ENCODE measurements at places on chromosomes 5 and 9.

- DNase-seq = no peak
Observed at GRCh38 chr5:1771149-1772065, 28.2 kb downstream of the MRPL36 start.

DNA sequence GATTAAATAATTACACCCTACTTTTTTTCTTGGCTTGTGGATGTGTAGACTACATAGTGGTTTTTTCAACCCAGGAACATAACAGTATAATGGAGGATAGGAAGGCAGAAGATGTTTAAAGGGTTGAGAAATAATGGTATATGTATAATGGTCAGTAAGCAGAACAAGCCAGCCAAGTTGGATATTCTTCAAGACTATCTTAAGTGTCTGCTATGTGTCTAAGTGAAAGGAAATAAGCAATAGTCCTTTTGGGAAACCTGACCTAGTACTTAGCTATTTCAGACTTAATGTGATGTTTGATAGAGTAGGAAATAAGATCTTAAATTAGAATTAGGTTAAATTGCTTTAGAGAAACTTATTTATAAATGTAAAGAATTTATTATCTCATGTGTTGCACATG lies 85.7 kb downstream of the PTPDC1 start:
- no peak for DNase-seq

DNA sequence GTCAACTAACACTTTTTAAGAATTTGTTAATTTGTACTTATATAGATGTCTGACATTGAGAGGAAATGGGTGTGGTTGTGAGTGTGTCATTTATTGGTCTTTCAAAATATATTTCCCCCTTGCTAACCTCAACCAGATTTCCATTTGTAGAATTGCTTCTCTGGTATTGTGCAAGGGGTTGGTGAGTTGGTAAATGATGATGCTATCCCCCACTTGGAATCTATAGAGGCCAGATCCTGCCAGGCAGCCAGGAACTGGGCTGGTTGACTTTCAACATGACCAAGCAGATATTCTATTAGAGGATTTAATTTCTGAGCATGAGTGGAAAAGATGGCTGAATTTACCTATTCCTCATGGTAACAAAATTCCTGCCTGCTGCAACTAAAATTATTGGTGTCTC lies 306.6 kb upstream of the KIF2A start:
- no peak for DNase-seq

DNA sequence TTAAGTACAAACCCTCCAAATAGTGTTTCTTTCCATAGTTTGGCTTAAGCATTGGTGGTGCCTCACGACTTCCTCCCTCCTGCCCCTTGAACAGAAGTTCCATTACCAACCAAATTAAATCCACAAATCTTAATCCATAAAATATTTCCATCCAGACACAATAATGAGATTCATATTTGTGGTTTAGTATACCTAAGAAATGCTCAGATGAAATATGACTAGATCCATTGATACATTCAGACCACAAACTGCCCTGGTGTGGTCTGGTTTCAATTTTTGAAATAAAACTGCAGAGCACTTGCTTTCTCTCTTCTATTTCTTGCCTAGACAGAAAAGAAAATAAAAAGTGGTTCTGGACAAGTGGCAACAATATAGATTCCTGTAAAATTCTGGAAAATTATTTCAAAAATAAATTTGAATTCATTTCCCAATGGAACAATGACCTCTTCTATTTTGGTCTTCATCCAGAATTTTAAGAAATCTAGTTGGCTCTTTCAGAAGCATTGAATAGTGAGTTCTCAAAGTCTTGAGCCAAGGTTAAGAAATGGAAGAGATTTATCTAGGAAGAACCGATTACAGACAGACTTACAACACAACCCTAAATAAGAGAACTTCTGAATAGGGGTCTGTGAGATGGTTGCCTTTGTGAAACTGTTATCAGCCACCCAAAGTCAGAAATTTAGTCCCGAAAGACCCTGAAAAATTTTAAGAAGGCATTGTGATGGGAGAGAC lies 14.0 kb downstream of the TNC start:
- DNase-seq = no peak

- no peak for DNase-seq
Observed at GRCh38 chr9:111799506-111799905, 4.8 kb upstream of the SHOC1 start.

- DNase-seq = no peak
Observed at GRCh38 chr9:97594381-97594921, 38.7 kb downstream of the TSTD2 start.

DNA sequence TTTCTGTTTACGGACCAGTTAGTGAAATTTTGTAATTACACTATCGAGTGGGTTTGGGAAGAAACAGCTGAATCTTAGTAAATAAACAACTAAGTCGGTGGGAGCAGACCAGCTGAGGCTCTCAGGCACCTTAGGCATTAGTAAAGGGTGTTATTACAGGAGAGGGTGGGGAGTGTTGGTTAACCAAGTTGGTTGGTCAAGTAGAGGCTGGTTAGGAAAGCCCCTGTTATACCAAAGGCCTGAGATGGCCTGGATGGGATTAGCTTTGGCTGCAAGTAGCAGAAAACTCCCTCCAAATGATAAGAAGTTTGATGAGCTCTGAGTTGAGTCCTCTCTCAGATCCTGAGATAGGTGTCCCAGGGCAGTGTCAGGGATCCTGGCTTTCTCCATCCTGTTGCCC lies 81.3 kb downstream of the PPARGC1B start:
- DNase-seq = no peak

GRCh38 chr9:115373000-115373709 lies 255.2 kb upstream of the TNC start:
- DNase-seq = peak; percentile 3

- peak; percentile 47 for DNase-seq
Observed at GRCh38 chr5:160271396-160271795, 41.0 kb downstream of the CCNJL start.

DNA sequence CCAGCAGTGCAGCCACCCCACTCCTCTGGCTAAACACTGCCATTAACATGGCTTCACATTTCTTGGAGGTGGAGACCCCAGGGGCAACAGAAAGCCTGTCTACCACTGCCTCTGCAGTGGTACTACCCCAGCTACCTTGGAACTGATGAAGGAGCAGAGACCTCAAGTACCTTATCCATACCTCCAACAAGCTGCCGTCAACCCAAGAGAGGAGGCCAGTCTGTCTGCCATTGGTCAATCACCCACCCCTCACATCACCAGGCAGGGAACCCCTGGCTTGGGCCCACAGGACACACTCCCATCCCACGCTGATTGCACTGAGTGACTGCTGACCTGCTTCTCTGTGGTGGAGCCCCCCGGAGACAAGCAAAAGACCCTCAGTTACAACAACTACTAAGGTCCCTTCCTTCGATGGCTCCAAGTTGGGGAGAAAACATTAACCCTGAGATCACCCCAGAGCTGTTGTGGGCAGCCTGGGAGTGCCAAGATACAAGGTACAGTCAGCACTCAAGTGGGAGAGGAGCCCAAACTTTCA lies 5.6 kb downstream of the IFNA14 start:
- no peak for DNase-seq

DNA sequence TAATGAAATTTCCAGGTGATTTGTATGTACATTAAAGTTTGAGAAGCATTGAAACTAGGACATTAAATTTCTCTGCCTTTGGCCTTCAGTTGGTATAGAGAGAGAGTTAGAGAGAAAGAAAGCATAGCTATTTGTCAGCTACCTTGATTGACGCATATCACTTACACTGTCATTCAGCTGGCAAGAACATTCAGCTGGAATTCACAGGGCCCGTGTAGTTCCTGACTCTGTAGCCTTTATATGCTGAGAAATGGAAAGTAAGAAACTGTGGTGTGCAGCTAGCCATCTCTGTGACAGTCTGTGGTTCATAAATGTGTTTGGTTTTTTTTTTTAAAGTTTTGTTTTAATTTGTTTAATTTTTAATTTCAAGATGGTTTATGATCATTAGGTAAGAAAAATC lies 58.9 kb downstream of the DMXL1 start:
- DNase-seq = no peak

- peak; percentile 52 for DNase-seq
Observed at GRCh38 chr9:127567730-127568617, 44.1 kb upstream of the STXBP1 start.

- peak; percentile 15 for DNase-seq
Observed at GRCh38 chr9:121399883-121400607, 30.0 kb upstream of the STOM start.

- DNase-seq = no peak
Observed at GRCh38 chr9:4464911-4465513, 25.3 kb upstream of the SLC1A1 start.

DNA sequence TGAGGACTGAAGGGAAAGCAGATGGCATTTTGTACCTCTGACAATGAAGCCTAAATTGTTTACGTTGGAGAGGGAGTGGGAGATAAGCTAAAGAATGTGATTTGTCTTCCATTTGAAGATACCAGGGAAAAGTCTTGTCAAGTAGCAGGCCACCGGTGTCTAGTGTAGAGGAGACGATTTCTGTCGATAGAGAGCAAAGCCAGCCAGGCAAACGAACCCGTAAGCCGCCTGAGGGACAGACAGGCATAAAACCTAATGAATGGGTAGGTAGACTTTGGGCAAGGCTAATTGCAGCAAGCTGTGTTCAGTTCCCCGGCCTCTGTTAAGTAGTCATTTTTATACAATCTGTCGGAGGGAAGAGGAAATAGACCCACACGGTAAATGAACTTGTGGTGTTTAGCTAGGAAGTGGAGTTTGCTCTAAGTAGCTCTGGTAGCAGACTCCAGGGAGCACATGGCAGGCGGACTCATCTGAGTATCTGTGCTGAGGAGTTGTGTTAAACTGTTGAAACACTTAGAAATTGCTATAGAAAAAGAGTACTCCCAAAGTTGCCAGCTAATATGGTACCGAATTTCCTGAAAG lies 28.8 kb downstream of the SMARCA2 start:
- peak; percentile 60 for DNase-seq

DNA sequence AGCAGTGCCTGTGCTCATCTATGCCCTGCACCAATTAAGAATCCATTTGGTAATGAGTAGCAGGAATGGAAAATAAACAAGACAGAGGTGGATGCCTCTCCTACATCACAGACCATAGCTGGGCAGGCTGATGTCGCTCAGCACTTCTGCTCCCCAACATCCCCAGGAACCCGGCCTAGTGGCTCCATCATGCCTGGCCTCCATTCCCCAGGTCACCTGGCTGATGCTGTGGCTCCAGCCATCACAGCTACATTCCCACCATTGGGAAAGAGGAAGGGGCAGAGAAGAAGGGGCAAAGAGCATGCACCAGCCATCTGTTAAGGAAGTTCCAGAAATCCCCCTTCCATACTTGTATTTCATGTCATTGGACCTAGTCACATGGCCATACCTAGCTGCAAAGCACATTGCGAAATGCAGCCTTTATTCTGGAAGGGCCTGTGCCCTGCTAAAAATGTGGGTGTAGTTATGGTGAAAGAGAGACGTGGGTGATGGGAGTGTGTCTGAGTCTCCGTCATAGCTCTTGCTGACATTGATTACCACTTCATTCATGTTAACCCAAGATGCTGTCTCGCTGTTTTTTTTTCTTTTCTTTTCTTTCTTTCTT lies 86.1 kb upstream of the ADAMTS2 start:
- DNase-seq = no peak

- no peak for DNase-seq
Observed at GRCh38 chr5:37604290-37604689, 225.2 kb downstream of the WDR70 start.

DNA sequence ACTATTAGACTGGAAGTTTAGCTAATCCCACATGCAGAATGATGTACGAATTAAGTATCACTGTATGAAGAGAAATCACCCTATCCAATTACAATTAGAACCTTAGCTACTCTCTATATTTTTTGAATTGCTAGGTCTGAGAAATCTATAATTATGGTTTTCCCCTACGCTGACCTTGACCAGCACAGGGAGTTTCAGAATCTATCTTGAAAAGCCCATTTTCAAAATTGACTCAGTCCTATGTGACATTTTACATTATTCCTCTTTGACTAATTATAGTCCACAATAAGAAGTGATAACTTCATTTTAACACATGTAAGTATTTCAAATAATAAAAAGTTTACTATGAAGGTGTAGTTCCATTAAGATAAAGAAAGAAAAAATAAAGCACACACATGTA lies 21.5 kb downstream of the NUDT12 start:
- DNase-seq = no peak

- no peak for DNase-seq
Observed at GRCh38 chr5:174575043-174575442, 149.3 kb upstream of the MSX2 start.

- DNase-seq = peak; percentile 58
Observed at GRCh38 chr5:106601620-106602019, 1069.1 kb downstream of the EFNA5 start.

DNA sequence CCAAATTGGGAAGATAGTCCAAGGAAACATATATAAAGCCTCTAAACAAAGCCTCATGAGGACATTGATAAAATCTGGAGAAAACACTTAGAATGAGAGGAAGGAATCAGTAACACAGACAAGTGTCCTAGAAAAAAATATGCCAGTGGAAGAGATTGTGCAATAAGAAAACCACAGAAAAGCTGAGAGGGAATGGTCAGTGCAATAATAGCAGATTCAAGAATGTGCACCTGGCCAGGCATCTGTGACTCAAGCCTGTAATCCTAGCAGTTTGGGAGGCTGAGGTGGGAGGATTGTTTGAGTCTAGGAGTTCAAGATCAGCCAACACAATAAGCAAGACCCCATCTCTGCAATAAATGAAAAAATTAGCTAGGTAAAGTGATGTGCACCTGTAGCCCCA lies 691.2 kb upstream of the CDH6 start:
- no peak for DNase-seq

- peak; percentile 34 for DNase-seq
Observed at GRCh38 chr9:74499770-74500583, 2.8 kb downstream of the RORB start.

DNA sequence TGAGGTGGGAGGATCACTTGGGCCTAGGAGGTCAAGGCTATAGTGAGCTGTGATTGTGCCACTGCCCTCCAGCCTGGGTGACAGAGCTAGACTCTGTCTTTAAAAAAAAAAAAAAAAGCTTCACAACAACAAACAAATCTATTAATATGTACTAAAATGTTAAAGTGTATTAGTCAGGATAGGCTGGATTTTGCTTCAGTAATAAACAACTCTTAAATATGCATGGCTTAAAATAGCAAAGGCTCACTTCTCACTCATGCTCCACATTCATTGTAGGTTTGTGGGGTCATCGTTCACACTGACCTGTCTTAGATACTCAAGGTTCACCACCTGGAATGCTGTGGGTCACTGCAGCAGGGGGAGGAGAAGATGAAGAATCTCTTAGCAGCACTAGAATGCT lies 33.8 kb upstream of the COL15A1 start:
- DNase-seq = no peak

DNA sequence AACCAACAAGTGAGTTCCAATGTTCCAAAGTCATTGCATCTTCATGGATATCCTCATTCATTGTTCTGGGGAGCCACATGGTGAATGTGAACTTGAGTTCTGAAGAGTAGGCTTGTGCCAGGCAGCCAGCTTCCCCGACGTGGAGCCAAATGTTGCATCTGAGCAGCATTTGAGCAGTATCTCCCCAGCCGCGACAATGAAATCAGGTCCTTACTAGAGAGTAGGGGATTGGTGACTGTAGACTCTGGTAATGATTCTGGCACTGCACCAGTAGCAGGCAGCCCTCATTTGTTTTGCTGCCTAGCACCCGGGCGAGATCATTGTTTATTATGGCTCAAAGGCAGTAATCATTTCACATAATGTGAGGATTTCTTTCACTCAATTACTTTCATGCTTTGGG lies 451.4 kb upstream of the C9orf72 start:
- no peak for DNase-seq

GRCh38 chr5:104817127-104817526 lies 1254.5 kb upstream of the NUDT12 start:
- DNase-seq = no peak

GRCh38 chr9:123761905-123762605 lies 167.9 kb downstream of the DENND1A start:
- DNase-seq = no peak

- DNase-seq = no peak
Observed at GRCh38 chr5:9495121-9495520, 50.8 kb downstream of the SEMA5A start.

All from ELF-1 (cell line).